ENCODE measurements at places on chromosomes 5 and 9.

GRCh38 chr9:114591291-114591787, 3.8 kb downstream of the ATP6V1G1 start:
- DNase-seq = no peak

GRCh38 chr5:90940227-90940995, 381.8 kb downstream of the ADGRV1 start:
- DNase-seq = no peak

- DNase-seq = no peak
Measured at GRCh38 chr5:6458833-6459232, 10.2 kb downstream of the UBE2QL1 start.

- DNase-seq = no peak
Measured at GRCh38 chr5:15902066-15902465, 277.5 kb downstream of the MARCHF11 start.

GRCh38 chr9:131986089-131986488, 93.6 kb downstream of the MED27 start:
- no peak for DNase-seq

GRCh38 chr5:151139646-151140045, 17.9 kb downstream of the ANXA6 start:
- no peak for DNase-seq

GRCh38 chr9:35464141-35465025, 25.5 kb upstream of the RUSC2 start:
- DNase-seq = no peak

DNA sequence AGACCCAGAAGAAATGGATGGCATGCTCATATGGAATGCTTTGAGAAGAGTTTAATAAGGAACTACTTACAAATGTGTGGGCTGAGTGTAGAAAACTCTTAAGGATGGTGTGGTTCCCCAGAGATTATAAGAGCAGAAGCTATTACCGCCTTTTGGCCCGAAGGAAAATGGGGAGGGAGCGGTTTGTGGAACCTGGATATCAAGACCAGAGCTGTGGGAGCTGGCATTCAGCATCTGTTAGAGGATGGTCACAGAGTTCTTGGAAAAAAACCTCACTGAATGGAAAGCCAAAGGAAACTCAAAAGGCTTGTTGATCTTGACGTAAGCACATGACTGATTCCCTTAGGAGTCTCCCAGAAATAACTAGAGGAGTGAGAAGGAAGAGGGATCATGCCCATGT, 151.0 kb downstream of the PJA2 start:
- DNase-seq = no peak

- DNase-seq = no peak
Measured at GRCh38 chr5:110323357-110323756, 403.1 kb downstream of the TMEM232 start.

GRCh38 chr9:36438536-36439236, 38.6 kb upstream of the RNF38 start:
- DNase-seq = no peak

DNA sequence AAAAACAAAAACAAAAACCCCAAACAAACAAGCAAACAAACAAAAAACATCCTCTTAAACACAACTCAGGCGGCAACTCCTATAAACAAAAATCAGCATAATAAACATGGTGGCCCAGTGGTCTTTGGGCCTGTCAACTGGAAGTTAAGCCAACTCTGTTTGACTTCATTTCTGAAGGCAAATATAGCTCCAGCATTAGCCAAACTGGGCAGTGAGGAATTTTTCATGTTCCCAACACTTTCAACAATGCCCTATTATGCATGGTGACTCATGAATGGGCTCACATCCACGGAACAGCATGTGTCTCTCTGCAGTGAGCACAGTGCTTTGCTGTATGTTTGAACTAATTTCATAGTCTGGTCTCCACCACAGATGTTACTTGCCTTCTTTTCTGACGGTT, 143.9 kb upstream of the STC2 start:
- no peak for DNase-seq

GRCh38 chr5:90934091-90934719, 375.6 kb downstream of the ADGRV1 start:
- no peak for DNase-seq

DNA sequence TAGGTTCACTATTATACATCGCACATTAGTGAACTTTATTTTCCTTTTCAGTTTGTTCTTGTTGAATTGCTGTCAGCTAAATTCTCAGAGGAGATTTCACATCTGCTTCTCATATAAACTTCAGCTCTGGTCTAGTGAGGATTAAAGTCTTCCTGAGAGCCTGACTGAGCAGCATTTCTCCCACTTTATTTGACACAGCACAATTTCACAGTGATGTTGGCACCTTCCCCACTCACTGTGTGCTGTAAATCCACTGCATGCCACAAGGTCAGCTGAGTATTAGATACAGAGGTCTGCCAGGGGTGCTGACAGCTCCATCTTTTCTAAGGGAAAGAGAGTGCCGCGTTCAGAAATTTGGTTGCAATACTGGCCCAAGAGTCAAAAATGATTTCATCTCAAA, 567.4 kb downstream of the PRR16 start:
- DNase-seq = no peak

DNA sequence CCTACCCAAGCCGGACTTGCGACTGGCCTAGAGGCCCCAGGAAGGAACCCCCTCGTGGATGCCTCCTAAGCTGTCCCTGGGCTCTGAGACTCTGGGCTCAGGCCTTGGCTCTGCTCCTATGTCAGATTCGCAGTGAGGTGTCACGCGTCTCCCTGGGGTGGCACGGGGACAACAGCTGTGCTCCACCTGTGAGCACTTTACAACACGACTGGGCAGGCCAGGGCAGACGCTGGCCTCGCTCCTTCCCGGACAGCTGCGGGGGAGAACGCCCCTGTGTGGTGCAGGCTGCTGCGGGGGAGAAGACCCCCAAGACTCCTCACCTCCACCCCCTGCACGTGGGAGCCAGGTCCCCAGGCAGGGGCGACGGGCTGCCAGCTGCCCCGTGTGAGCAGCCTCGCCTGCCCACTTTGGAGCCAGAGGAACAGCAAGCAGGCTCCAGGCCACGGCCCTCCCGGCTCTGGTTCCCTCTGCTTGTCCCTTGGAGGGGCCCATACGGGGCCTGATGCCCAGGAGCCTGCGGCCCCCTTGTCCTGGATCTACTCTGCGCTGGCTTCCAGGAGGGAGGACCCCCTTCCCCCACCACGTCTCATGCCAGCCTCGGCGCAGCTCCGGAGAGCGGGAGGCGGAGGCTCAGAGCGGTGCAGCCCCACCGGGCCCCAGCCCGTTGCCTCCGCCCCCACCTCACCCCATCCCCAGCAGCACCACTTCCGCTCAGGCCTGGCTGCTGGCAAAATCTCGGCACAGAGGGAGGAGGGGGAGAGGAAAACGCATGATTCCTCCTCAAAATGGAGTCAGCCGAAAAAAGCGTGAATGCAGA, 36.0 kb downstream of the SARDH start:
- no peak for DNase-seq

DNA sequence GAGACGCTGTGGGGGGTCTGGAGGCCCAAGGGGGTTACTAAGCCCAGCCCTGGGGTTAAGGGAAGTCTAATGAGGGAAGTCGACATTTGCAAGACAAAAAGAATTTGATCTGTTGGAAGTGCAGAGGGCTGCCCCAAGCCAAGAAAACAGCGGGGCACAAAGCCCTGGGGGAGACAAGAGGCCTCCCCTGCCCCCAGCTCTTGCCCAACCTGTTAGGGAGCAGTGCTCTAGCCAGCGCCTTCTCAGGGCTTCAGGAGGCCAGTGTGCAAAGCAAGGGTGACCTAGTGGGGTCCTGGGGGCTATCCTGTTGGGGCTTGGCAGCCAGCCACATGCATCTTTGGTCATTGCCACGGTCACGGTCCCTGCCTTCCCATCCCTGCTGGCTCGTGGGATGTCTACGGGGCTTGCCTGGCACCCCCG, 25.2 kb downstream of the GFI1B start:
- no peak for DNase-seq

GRCh38 chr5:170560938-170561337, 57.1 kb downstream of the KCNIP1 start:
- DNase-seq = no peak

- no peak for DNase-seq
Measured at GRCh38 chr5:101045689-101046088, 142.6 kb upstream of the ST8SIA4 start.

- DNase-seq = no peak
Measured at GRCh38 chr5:6552612-6553011, 80.2 kb downstream of the NSUN2 start.

GRCh38 chr9:126392662-126393371, 66.2 kb downstream of the MVB12B start:
- no peak for DNase-seq

- no peak for DNase-seq
Measured at GRCh38 chr9:21434202-21435014, 5.8 kb upstream of the IFNA1 start.

- DNase-seq = no peak
Measured at GRCh38 chr9:19511694-19512093, 102.9 kb downstream of the ACER2 start.

- no peak for DNase-seq
Measured at GRCh38 chr5:43051684-43052083, 11.6 kb upstream of the ANXA2R start.

DNA sequence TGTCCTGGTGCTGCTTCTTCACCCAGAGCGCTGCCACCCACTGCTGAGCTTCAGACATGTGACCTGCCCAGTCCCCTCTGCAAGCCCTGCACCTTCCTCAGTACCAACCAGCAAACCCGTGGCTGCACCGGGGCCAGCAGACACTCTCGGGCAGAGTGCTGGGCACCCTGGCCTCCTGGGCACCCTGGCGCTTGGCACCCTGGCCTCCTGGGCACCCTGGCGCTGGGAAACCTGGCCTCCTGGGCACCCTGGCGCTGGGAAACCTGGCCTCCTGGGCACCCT, 31.7 kb upstream of the SLC12A7 start:
- no peak for DNase-seq

DNA sequence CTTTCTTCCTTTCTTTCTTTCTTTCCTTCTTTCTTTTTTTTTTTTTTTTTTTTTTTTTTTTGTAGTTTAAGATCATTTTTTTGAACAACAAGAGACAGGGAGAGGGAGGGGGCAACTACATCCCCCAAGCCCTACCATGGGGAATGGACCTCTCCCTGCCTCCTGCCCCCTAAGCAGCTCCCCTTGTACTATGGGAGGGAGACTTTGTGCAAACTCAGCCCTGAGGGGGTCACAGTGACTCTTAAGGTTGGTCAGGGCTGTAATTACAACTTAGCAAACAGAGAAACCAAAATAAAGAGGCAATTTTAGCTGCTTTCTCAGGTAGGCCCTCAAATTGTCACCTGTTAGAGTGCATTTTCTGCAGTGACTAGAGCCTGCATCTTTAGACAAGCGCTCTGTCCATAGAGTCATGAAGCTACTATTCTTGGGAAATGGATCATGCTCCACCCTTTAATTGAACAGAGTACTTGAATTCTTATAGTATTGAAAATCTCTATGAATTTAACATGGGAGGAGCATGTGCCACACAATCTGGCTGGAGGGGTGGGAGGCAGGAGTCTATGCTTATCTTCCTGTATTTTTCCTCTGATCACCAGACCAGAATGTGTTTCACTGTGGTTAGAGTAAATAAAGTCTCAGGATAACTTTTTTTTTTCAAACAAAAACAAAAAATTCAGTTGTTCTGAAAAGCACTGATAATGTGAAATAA, 24.3 kb upstream of the PIK3R1 start:
- DNase-seq = no peak

DNA sequence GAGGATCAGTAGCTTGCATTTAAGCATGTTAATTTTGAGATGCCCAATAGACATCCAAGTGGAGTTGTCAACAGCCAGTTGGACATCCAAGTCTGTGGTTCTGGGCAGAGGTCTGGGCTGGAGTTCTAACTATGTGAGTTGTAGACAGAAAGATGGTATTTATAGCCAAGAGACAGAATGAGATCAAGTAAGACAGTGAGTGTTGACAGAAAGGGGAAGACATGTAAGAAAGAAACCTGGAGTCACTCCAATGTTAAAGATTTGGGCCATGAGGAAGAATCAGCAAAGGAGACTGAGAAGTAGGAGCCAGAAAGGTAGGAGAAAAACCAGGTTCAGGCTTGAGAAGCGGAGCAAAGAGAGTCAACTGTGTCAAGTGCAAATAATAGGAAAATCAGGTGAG, 95.5 kb upstream of the PUM3 start:
- no peak for DNase-seq

DNA sequence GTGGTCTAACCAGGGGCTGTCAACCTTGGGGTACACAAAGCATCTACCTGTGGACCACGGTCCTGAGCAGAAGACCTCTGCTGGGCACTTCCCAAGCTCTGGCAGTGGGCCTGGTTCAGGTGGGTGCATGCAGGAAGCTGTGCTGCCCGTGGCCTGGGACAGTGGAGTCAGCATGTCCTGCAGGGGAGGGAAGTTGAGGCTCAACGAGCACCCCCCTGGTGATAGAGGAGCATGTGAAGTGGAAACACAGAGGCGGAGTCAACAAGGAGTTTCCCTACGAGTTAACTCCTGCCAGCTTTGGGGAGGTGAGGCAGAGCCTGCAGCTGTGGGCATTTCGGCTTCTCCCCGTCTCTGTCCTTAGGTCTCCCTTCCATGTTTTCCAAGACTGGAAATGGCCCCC, 67.5 kb upstream of the IRX2 start:
- no peak for DNase-seq

GRCh38 chr5:117255211-117256027, 680.8 kb upstream of the SEMA6A start:
- no peak for DNase-seq

- DNase-seq = no peak
Measured at GRCh38 chr5:151598984-151599383, 7.9 kb upstream of the FAT2 start.

DNA sequence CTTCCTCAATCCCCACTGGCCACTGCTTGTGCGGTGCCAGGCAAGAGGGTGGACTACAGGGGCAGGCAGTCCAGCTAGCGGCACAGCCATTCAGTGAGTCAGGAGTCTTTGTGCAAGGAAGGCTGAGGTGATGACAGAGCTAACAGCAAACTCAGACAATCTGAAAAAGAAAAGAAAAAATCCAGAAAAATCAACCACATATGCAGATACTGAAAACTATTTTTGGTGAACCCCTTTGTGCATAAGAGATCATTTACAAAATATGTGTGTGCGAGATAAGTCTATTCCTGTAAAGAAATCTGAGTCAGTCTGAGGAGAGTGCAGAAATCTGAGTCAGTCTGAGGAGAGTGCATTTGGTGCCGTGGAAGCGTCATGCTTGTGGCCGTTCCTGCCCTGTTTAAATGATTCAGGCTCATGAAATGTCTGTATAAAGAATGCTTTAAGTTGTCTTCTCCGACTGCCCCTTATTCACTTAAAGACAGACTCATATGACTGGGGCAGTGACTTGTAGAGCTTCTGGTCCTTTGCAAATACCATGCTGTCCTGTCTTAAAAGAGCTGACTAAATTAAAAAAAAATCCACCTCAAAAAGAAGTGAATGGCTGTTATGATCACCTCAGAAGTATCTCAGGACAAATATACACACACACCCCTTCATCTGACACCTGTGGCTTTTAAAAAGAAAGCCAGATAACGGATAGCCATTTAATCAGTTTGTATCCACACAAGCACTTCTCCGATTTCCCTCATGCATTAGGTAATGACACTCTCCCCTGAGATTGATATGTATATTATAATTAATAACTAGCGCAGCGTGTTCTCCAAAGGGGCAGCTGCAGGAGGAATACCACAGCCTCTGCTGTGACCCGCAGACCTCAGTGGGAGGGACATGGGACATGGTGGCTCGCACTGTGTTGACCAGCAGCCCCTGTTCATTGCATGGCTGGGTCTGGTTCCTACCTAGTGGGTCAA, 47.3 kb downstream of the TRIO start:
- no peak for DNase-seq
